Neural crest cell (in vitro differentiated cells): ENCODE measurements at places on chromosomes 4 and X. TPM values are rescaled to one million over a fixed set of nuclear protein-coding genes. Genes with fewer than 3 reads are reported as not detected.

GRCh38 chrX:75155447-75155826, 646 bp downstream of the ABCB7 start:
- DNase-seq = no peak

SSX1 gene
- not detected in 2 replicates for total RNA-seq

GRCh38 chrX:148813422-148813821, 313.0 kb downstream of the AFF2 start:
- no peak for DNase-seq

SERTM2 gene
- 0.11 TPM in 1 of 2 replicates, not detected in the other for total RNA-seq

- DNase-seq = no peak
These were observed at the start of gene IL2RG for GRCh38 chrX:71111141-71111843. IL2RG (minus strand) TSS chrX:71111577; CDS start chrX:71111539, 38 bp downstream.

ANKRD37 gene
- 0.98 and 1.6 TPM in 2 replicates for total RNA-seq

PITX2 gene
- 0.58 and 0.77 TPM in 2 replicates for total RNA-seq

- DNase-seq = no peak
These were observed 6.4 kb downstream of the SGMS2 start for GRCh38 chr4:107831140-107831539.

DNA sequence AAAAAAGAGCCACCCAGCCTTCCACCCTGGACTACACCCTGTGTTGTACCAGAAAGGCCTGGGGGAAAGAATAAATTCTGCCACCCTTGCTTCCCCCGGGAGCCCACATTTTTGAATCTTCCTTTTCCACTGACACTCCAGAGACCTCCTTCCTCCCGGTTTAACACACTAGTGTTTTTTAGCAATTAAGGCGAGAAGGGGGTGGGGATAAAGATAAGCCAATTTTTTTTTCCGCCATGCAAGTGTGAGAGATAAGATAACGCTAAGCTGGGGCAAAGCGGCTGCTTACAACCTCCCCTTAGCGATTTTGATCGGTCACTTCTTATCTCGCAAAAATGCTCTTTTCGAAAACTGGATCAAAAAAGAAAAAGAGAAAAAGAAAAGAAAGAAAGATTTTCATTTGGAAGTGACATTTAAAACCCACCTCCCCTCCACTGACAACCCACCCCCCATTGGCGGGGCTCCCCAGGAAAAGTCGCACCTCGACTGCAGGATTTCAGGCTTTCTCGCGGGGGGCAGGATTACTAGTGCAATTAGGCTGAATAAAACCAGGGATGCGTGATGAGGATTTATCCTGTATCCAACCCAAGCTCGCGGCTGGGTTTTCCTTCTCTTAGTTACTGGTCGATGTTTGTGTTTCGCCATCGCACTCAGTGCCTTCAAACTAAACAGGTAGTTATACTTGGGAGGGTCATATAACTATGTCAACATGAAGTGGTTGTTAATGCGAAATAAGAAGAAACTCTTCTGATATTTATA, 6.0 kb upstream of the BCOR start:
- DNase-seq = no peak

DNA sequence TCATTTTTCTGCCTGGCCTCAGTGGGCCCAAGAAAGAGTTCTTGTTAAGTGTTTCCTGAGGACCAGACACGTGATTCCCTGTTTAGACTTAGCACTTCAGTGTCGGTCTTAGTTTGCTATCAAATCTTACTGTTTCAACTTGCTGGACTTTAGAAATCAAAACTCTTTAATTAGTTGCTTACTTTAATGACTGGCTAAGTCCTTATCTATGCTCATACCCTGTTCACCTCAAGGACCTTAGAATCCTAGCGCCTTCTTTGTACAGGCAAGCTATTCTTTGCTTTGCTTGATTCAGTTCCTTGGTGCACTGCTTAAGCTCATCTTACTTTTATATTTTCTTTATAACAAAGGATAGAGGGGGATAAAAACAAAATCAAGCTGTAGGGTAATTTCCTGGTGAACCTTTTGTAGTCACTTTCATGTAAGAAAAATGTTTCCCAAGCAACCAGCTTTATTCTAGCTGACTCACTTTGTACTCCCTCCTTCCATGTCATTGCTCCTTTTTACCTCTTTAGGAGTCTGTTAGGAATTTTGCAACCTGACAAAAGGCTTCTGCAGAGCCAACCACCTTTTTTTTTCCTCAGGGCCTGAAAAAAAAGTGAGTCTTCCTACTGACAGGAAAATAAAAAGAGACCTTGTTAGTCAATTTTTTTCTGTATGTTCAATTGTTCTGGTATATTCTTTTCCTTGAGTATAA, 14.7 kb downstream of the WDR44 start:
- DNase-seq = no peak

- no peak for DNase-seq
These were observed 66.3 kb downstream of the CLDN34 start for GRCh38 chrX:10033375-10034007.

- DNase-seq = no peak
These were observed 31.9 kb downstream of the CDKL2 start for GRCh38 chr4:75598390-75598789.

DNA sequence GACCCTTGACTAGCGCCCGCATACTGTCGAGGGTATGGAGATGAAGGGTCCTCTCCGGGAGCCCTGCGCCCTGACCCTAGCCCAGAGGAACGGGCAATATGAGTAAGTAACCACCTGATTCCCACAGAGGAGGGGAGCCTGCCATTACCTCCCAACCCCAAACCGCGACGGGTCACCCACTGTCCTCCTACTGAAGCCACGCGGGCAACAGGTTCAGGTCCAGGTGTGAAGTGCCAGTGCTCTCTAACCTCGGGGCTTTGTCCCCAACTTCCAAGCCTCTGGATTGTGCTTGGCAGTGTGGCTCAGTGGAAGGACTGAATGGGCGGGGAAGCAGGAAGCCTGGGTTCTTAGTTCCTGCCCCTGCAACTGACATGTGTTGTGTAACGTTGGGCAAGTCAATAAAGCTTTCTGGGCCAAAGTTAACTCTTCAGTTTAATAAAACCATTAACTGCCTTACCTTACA, 694 bp downstream of the OCRL start:
- no peak for DNase-seq

DNA sequence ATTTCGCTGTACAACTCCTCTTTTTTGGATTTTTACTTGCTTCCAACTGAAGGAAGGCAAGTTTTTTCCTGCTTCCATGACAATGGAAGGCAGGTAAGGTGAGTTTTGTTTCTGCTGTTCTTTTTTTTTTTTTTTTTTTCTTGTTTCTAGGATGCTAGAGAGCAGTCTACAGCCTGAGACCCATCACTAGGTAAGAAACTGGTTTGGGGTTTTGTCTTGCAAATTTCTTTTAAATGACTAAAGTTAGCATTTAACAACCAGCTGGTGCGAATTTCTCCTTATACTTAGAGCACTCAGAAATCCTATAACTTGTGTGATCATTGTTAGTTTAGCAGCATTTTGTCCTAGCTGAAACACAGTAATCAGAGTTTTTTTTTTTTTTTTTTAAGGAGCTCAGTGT, 378.4 kb upstream of the CNKSR2 start:
- no peak for DNase-seq

DNA sequence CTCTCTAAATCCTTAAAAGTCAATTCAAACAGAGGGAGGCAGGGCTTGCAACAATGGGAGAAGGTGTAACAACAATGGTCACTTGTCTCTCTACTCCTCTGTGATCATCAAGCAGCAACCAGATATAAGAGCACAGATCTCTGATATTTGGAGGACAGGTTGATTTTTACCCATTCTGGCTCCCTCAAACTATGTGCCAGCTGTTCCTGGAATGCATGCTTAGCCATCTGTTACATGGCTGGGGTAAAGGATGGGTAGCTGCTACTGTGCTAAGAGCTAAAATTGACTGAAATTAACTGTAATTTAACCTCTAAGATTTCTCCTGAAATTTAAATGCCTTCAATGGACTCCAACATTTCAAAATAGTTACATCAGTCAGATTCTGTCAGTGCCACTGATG, 1459.9 kb downstream of the PCDH7 start:
- DNase-seq = no peak

- no peak for DNase-seq
These were observed 20.9 kb upstream of the IQCM start for GRCh38 chr4:149836546-149836945.

DNA sequence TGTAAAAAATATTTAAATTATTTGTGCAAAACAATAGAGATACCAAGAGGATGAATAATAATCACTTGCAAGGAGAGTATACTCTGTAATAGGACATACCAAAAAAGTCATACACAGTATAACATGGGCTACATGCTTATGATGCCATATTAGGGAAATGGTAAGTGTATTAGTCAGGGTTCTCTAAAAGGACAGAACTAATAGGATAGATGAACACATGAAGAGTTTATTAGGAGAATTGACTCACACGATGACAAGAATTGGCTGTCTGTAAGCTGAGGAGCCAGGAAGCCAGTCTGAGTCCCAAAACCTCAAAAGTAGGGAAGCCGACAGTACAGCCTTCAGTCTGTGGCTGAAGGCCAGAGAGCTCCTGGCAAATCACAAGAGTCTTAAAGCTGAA, 151.2 kb downstream of the DTHD1 start:
- DNase-seq = no peak

DNA sequence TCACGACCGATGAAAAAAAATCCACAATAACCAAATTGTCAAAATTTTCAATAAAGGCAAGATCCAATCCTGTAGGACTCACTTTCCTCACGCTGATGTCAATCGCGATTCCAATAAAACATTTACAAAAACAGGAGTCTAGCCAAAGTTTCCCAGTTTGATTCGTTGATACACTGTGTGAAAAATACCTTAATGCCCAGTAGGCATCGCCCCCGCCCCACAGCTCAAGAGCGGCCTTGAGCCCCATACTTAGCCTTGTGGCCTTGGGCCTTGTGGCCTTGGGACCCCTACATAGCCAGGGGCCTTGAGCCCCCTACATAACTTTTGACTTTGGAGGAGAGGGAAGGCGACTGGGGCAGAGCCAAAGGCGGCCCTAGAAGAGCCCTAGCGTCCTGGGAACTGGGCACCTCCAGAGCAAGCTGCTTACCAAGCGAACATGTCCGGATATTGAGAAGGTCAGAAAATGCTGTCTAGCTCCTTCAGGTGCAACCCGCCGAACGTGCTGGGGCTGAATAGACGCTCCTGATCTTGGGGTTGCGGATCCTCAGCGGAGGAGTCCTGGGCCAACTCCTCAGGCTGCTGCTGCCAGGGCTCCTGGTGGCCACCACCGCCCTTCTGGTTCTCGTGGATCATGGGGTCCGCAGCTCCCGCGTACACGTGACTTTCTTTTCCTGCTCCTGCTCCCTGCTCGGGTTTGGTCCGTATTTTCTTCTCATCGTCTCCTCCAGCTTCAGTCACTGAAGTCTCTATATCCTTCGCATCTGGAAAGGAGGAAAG, 62.9 kb downstream of the RHOXF2B start:
- no peak for DNase-seq

PAGE2 gene
- total RNA-seq = not detected in 2 replicates

DNA sequence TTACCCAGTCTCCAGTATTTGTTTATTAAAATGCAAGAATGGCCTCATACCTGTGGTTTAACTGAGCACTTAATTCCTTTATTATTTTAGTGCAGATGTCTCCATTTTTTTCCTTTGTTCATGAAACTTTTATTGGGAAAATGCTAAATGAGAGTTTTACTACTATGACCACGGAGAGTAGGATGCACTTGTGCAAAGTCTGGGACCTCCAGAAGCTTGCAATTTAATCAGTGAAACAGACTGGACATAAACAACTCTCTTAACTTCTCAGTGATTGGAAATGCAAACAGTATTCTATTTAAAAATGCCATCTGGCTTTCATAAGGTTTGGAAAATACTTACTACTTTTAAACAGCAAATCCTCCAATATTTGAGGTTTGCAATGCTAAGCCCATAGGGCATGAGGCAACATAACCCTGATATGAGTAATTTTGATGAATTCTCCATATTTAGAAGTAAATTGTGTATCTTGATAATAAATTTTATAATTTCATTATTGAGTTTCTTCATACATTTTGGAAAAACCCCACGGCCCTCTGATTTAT, 718.7 kb upstream of the MAGEB2 start:
- DNase-seq = no peak

GRCh38 chr4:86818841-86819240, 30.3 kb downstream of the SLC10A6 start:
- no peak for DNase-seq

- DNase-seq = no peak
These were observed 131.6 kb downstream of the PDS5A start for GRCh38 chr4:39846120-39846519.

GRCh38 chr4:37802068-37802666, 24.3 kb upstream of the PGM2 start:
- DNase-seq = peak; percentile 42

PDCL2 gene
- total RNA-seq = not detected in 2 replicates

RADX gene
- total RNA-seq = 17.4 and 19.9 TPM in 2 replicates

GRCh38 chr4:104044369-104044768, 324.6 kb upstream of the TACR3 start:
- DNase-seq = no peak

GAGE12F gene
- total RNA-seq = not detected in 2 replicates

DNA sequence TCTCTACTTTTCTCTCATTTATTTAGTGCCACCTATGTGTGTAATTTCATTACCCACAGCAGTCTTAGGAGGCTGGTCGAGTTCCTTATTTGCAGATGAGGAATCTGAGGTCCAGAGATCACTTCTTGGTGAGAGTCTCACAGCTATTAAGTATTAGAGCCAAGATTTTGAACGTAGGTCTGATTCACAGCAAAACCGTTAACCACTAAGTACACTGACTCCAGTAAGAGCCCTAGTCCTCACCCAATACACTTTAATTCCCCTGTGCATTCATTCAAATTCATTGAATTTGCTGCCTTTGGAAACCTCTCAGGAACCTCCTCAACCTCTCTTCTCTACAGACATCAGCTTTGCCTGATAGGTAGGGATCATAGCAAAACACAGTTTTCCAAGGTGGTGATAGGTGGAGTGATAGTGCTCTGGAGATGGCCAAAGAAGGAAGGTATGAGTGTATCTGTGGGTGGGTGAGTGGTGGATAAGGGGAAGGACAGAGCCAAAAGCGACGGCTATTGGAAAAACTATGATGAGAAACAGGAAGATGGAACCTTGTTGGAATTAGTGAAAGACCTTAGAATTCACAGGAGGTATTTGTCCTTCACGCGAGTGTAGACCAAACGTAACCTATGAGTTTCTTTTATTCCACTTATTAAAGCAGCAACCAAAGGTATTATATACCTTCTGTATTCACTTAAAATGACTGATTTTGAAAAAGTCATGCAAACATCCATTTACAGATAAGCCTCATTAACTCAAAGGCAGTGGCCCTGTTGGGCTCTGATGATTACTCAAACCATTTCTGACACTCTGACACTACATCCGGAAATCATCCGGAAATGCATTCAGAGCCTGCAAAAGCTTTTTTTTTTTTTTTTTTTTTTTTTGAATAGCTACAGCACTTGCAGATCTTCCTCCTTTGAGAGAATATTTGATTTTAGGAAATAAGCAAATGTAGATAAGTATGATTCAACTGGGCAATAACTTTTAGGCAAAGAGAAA, 6.3 kb downstream of the FMR1 start:
- DNase-seq = no peak

DNA sequence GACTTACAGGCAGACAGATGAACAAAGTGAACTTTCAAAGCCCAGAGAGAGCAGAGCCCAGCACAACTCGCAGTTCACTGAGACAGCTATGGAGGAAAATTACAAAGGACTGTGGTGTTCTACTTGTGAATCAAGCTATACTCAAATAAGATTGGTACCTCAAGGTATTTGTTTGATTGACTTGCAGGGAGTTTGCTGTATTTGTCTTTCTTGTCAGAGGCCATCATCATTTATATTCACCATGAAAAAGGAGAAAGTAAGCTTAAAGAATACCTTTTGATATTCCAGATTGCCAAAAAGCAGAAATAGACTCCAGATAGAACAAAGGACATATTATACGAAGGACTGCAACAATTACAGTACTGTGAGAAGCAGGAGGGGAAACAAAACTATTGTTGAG, 1047.9 kb downstream of the RPA4 start:
- DNase-seq = no peak
